ENCODE measurements at places on chromosomes 11 and 22.
A peak's percentile ranks its signal among the peaks of the same experiment; 100 is the strongest.

DNA sequence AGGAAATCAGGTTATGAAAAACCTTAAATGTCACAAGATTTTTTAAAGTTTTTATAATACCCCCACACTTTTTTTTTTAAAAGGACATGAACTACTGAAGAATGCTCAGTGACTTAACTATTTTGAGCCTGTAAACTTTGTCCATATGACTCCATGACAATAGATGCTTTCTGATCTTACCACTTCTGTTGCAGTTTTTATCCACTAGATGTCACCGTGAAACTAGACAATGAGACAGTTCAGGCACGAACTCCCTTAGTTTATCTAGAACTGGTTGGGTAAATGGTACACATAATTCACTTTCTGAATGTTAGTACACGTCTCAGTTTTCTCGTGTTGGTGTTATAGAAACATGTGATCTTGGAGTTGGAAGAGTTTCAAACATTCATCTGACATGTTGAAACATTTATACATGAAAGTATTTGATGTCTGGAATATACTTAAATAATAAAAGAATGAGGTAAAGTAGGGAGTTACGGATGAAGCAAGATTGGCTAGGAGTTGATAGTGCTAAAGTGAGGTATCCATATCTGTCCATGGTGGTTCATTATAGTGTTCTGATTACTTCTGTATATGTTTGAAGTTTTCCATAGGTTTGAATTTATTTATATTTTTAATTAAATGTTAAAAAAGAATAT lies 8.1 kb downstream of the CCDC15 start:
- DNase-seq = peak; percentile 83

DNA sequence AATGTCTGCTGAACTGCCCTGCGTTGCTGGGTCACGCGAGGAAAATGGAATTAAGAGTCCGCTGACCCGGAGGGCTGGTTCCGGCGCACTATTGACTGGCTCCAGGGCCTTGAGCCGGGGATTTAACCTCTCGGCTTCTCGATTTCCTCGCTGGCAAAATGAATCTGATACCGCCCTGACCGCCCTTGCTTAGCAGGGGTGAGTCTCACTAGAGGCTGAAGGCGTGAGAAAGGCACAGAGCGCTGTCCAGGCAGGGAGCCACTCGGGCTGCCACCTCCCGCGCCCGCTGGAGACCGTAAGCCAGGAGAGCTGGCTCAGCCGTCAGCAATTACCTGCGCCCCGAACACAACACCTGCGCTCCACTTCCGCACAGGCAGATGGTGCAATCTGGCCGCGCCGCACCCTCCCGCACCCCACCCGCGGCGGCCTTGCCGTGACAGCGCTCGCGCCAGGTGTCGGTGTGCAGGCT lies 65.6 kb downstream of the BUD13 start:
- DNase-seq = no peak

DNA sequence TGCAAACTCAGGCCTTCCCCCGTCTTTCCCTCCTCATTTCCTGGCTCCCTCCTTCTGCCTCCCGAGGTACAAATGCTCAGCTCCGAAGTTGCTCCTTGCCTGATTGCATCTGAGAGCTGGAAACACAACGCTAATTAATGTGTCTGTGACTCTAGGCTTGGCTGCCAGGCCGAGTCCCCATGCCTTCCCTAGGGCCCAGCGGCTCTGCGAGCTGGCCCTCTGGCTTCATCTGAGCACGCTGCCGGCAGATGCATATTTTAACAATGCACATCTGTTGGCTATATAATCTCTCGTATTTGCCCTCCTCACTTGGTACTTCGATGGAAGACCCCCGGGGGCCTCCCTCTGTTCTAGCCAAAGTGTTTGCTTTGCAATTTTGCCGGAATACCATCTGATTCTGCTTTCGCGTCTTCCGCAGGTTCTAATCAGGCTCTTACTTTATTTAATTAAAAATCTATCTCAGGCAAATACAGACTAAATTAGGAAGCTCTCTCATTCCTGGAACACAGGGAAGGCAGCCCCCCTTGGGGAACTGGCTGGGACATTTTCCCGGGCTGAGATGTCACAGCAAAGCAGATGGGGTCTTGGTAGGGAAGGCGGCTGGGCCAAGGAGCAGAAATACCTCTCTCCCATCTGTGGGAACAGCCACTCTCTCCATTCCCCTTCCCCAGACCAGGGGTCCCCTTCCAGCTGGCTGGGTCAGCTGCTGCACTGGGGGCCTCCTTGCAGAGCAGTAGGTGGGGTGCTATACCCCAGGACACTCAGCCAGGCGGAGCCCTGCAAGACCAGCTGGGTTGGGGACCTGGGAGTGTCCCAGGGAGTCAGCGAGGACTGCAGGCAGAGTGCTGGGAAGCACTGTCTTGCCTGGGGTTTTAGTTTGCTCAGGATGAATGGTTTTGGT lies 162.8 kb downstream of the ST3GAL4 start:
- DNase-seq = no peak

DNA sequence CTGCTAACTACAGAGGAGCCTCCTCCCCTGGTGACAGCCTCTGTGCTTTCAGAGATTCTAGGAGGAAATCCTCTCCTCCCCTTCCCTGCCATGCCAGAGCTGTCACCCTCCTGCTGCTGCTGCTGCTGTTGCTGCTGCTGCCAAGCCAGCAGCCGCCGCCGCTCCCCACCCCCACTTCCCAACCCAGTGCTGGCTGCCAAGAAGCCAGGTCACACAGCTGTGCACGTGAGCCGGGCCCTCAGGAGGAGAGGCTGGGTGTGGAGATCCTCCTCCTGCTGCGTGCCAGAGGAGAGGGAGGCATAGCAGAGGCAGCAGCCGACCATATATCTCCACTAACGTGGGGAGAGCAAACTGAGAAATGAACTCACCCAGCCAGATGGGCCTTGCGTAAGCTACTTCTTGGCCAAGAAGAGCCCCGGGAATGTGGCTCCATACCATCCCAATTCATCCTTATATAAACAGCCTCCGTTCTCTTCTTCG lies 12.4 kb downstream of the CRY2 start:
- no peak for DNase-seq

- DNase-seq = no peak
Measured at GRCh38 chr11:468493-468892, 18.4 kb downstream of the PTDSS2 start.

DNA sequence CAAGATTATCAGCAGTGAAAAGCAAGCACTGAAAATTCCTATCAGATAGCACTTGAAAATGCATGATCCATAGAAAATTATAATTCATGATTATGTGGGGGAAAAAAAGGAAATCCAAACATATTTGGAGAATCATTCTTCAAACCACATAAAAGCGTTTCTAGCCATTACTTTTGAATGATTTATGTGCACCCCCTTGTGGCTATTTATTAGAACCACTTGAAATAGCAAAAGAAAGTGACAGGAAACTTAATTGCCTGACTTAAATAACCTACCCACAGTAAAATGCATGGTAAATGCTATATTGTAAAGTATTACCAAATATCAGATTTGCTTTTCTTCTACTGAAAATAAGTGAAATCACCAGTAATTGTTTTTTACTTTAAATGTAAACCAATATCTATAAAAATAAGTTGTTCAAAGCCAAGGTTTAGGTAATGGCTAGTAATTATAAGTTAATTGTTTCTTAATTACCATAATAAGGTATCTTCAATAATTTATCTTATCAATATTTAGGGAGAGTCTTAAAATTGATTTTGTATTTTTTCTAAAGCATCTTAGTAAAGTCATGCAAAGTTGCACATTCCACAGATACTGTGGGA lies 168.5 kb downstream of the ARHGAP42 start:
- DNase-seq = peak; percentile 35

DNA sequence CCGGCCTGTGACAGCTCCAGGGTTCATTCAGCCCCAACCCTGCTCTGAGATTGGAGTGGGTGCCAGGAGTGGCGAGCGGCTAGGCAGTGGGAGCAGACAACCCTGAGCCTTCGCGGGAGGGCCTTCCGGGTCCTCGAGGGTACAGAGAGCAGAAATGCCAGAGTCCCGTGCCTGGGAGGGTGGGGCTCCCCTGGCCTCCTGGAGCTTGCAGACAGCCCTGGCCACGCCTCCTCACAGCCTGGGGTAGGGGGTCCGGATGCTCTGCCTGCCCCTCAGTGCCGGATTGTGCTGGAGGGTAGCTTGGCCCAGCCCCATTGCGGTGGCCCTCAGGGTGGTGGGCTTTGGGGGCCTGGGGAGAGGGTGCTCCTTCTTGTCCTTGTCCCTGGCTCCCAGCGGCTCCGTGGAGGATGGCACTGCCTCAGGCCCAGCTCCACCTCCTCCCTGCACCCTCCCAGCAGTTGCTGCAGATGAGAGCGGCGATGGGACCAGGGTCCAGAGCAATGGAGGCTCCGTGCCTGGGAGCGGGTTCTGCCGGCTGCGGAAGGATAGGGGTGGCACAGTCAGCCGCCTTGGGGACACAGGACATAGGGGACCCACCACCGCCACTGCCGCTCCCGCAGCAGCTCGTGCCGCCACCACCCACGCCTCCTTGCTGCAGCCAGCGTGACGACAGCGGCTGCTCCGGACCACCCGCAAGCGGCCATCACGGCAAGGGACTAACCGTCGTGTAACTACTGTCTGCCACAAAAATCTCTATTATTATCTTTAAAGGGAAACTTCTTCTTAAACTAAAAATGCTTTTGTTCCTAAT lies 34.9 kb upstream of the OR10G7 start:
- DNase-seq = no peak

GRCh38 chr11:87275176-87275575 lies 237.4 kb downstream of the TMEM135 start:
- no peak for DNase-seq

DNA sequence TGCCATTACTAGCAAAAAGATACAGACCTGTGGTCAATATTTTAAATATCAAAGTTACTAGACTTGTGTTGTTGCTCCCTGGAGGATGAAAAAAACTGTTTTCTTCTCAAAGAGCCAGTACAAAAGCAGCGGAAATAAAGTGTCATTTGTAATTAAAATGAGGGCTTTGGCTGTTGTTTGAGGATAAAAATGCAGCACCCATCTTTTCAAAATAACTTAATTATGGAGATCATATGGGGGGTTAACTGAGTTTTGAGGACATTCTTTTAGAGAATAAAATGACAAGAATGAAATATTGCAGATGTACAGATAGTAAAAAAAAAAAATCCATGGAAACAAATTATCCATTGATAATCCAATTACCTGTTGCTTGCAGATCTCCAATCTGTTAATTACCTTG lies 1484.4 kb downstream of the LRRC4C start:
- DNase-seq = no peak

GRCh38 chr22:43090130-43090789 lies 1.1 kb upstream of the TTLL1 start:
- peak; percentile 73 for DNase-seq

DNA sequence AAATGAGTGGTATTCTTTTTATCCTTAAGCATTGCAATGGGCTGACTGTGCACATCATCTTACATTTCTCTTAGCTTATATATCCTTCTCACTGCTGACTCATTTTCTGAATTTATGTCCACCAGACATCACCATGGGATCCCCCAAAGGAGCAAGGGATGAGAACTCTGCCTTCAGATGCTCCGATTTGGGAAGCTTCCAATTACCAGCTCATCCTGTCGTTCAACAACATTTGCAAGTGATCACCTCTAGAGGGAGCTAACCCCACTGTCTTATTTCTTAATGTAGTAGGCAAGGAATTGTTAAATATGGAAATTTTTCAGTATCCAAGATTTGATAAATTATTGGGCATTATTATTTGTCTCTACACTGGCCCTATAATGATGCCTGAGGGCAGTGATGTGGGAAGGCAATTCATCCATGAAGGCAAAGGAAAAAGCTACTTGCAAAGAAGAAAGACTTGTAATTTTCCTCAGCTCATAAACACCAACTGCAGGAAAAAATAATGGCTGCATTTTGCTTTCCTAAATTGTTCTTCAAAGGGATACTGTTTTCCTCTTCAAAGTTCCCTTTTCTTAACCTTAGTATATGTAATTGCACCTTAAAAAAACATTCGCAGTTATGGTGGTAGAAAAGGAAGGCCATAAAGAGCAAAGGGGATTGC lies 102.4 kb upstream of the FSHB start:
- DNase-seq = peak; percentile 18

GRCh38 chr11:91397134-91397468 lies 827.5 kb upstream of the FAT3 start:
- DNase-seq = no peak

DNA sequence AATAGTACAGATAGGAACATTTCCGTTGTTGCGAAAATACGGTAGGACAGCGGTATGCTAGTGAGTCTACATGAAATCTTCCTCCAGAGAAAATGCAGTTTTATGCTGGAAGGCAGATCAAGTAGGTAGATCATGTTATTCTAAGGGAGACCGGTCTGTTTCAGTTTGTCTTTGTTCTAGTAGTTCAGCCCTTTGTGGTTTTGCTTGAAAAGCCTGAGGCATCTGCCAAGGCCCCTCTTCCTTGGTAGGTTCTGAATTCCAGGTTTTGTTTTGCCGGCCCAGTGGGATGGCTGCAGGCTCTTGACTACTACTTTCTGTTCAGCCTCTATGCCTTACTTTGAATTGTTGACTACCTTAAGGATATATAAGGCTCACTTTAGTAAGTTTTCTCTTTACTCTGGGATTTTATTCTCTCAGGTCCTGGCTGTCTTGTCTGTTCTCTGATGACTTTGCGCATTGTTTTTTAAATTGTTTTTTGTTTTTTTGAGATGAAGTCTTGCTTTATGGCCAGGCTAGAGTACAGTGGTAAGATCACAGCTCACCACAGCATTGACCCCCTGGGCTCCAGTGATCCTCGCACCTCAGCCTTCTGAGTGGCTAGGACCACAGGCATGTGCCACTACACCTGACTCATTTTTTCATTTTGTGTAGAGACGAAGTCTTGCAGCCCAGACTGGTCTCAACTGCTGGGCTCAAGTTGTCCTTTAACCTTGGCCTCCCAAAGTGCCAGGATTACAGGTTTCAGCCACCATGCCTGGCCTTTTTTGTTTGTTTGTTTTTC lies 53.7 kb downstream of the HIPK3 start:
- no peak for DNase-seq

GRCh38 chr22:42860968-42861367 lies 3.9 kb upstream of the ARFGAP3 start:
- DNase-seq = no peak

GRCh38 chr11:94036096-94036495 lies 14.9 kb downstream of the HEPHL1 start:
- DNase-seq = no peak

GRCh38 chr11:18173225-18173866 lies 709 bp downstream of the MRGPRX4 start:
- no peak for DNase-seq

Measured in AML-193 (cell line).